ENCODE measurements at places on chromosomes 7 and 10. TPM values are rescaled to one million over a fixed set of nuclear protein-coding genes. Genes with fewer than 3 reads are reported as not detected.
A peak's percentile ranks its signal among the peaks of the same experiment; 100 is the strongest.

ELMO1 gene
- 1.1 TPM for total RNA-seq

ADAM22 gene
- 10.0 TPM for total RNA-seq

CACUL1 gene
- total RNA-seq, result 67.5 TPM

TEX36 gene
- total RNA-seq, result 0.25 TPM

CEP55 gene
- total RNA-seq, result 63.7 TPM

HPS6 gene
- 31.7 TPM for total RNA-seq

SRRM3 gene
- 12.7 TPM for total RNA-seq

HOXA10 gene
- total RNA-seq, result 19.6 TPM

MOGAT3 gene
- total RNA-seq, result not detected

PON3 gene
- 2.6 TPM for total RNA-seq

GARIN1A gene
- total RNA-seq, result 0.49 TPM

HACD1 gene
- 21.6 TPM for total RNA-seq

GRCh38 chr10:33066558-33067236 lies 108.7 kb upstream of the ITGB1 start:
- peaks cover 6% of the 10 kb centered on the region for H3K4me1 ChIP-seq
- no peak overlapping the region for H3K27ac ChIP-seq
- DNase-seq, result no peak

DNA sequence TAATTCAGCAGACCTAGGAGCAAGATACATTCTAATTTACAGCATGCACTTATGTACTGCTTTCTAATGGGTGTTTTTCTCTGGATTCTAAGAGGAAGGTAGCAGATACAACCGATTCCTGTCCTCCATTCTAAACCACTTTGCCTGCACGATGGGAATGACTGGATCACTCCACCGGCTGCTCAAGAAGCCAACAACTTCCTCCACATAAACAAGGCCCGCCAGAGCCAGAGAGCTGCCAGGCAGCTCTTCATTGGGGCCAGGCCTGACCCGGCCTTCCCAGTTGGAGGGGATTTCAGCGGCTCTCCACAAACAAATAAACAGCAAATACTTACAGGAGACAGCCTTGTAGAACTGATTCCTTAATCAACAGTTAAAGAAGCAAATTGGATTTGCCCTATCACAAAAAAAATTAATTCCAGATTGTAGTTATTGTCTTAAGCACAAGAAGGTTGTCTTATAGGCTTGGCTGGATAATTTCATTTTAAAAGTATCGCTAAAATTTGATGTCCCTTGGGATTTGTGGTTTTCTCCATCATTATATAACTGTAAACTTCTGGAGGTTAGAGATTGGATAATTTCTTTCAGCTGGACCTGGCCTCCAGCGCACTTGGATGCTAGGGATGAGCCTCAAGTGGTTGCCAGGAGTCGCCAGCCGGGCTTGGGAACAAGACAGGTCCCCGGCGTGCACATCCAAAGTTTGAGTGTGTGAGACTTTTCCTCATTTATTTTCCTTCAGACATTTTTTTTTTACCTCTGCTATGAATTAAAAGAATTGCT lies 20.9 kb downstream of the EBF3 start:
- no peak overlapping the region for H3K4me3 ChIP-seq
- H3K36me3 ChIP-seq, result no peaks in the 10 kb centered on the region
- no peak overlapping the region for H3K27ac ChIP-seq
- H3K27me3 ChIP-seq, result no peaks in the 10 kb centered on the region
- no peaks in the 10 kb centered on the region for H3K4me1 ChIP-seq

DNA sequence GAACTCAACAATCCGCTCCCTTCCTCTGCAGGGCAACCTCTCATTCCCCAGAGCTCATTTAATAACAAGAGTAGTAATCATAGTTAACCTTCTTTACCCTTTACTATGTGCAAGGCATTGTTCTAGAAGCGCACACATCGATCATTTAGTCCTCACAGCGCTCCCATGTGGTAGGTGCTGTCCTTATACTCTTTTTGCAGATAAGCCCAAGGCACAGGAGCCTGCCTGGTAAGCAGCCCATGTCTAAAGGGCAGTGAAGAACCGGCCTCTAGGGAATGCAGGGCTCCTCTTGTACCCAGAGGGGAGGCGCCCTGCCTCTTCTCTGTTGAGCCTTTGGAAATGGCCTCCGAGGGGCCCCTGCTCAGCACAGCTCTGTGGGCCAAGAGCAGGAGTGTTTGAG lies 14.3 kb downstream of the CHST3 start:
- H3K27me3 ChIP-seq, result no peaks in the 10 kb centered on the region
- H3K4me1 ChIP-seq, result peaks cover 35% of the 10 kb centered on the region
- no peak overlapping the region for H3K27ac ChIP-seq
- no peak overlapping the region for H3K4me3 ChIP-seq
- H3K36me3 ChIP-seq, result no peaks in the 10 kb centered on the region
- no peak for DNase-seq

DNA sequence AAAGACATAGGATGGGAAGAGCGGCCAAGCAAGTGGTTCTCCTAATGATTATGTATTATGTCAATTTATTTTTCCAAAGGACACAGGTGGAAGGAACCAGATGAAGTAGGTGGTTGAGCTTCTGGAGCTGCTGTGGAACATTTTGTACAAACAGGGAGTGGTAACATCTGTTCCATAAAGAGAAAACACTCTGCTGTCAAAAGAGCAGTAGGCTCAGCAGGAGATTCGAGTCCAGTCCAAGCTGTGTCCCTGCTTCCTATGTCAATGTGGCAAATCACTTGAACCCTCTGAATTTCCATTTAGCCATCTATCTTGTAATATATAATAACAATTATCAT lies 448.0 kb upstream of the ANKRD30A start:
- no peaks in the 10 kb centered on the region for H3K27me3 ChIP-seq
- H3K4me1 ChIP-seq, result no peaks in the 10 kb centered on the region
- H3K36me3 ChIP-seq, result no peaks in the 10 kb centered on the region
- H3K4me3 ChIP-seq, result no peak overlapping the region
- H3K27ac ChIP-seq, result no peak overlapping the region
- no peak for DNase-seq

DNA sequence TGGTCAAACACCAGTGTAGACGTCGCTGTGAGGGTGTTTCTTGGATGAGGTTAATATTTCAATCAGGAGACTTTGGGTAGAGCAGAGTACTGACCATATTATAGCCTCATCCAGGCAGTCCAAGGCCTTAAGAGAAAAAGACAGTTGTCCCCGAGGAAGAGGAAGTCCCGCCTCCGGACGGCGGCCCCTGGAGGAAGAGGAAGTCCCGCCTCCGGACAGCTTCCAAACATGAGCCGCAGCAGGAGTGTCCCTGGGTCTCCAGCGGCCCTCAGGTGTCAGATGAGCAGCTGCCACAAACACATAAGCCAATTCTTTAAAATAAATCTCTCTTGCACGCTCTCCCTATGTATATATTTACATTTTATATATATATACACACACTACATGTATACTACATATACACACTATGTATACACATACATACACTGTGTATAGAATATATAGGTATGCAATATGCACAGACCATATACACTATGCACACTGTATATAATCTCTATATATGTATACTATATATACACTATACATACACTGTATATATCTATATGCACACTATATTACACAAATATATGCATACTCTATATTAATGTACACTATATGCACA lies 37.5 kb downstream of the PWWP2B start:
- H3K27ac ChIP-seq, result peak overlapping the region; percentile 38
- H3K27me3 ChIP-seq, result no peaks in the 10 kb centered on the region
- H3K36me3 ChIP-seq, result no peaks in the 10 kb centered on the region
- no peak for DNase-seq

GRCh38 chr7:122887198-122887597 lies 938 bp upstream of the CADPS2 start:
- H3K36me3 ChIP-seq, result no peaks in the 10 kb centered on the region
- H3K4me1 ChIP-seq, result peaks cover 5% of the 10 kb centered on the region
- DNase-seq, result peak; percentile 51
- H3K27ac ChIP-seq, result peak overlapping the region; percentile 85
- no peaks in the 10 kb centered on the region for H3K27me3 ChIP-seq

GRCh38 chr10:5529702-5530411 lies 5.1 kb downstream of the CALML3 start:
- no peak for DNase-seq
- H3K27me3 ChIP-seq, result no peaks in the 10 kb centered on the region
- no peak overlapping the region for H3K27ac ChIP-seq
- no peak overlapping the region for H3K4me3 ChIP-seq
- no peaks in the 10 kb centered on the region for H3K36me3 ChIP-seq

DNA sequence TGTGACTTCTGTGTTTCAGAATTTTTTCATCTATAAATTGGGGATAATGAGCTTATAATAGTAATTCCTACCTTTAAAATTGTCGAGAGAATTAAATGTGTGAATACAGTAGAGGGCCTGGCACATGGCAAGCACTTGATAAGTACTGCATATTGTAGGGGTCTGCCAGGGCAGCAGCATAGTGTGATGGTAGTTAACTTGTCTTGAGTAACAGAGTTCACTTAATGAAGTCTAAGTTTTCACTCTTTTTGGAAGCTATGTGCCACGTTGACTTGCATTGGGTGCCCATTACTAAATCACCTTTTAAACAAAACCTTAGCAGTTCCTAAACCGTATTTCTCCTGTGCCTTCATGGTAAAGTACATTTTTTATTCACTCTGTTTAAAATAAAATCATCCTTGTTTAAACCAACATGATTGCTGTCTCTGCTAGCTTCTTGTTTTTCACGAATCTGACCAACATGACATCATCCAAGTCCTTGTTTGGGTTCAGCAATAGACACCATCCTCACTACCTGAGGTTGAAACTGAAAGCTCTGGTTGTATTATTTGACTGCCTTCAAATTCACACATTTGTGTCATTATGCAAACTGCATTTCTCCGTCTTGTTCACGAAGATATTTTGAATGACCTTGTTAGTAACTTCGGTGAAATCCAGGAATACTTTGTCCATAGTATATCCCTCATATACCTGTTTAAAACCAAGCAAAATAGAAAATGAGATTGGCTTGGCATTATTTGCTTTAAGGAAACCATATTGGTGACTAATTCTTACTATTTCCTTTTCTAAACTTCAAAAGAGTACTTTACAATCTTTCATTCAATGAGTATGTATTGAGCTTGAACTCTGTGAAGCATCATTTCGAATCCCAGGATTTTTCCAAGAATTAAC lies 340.2 kb downstream of the SUGCT start:
- no peaks in the 10 kb centered on the region for H3K27me3 ChIP-seq
- no peak for DNase-seq
- H3K27ac ChIP-seq, result no peak overlapping the region
- H3K4me1 ChIP-seq, result no peaks in the 10 kb centered on the region

DNA sequence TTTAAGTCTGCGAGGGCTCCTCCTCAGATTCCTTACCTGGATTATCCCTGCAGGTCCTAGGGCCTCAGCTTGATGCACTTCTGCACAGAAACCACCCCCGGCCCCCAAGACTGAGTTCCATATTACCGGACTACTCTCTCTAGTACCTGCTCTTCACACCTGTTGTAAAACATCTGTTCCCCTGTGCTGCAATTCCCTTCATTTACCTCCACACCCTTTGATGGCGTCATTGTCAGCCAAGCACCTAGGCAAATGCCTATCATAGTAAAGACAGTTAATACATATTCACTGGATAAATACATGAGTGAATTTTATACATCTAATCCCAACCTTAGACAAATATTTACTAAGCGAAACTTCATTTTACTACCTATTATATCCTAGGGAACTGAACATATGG lies 275.5 kb downstream of the PLXDC2 start:
- H3K4me1 ChIP-seq, result no peaks in the 10 kb centered on the region
- no peak overlapping the region for H3K27ac ChIP-seq
- H3K4me3 ChIP-seq, result no peak overlapping the region
- H3K27me3 ChIP-seq, result no peaks in the 10 kb centered on the region

DNA sequence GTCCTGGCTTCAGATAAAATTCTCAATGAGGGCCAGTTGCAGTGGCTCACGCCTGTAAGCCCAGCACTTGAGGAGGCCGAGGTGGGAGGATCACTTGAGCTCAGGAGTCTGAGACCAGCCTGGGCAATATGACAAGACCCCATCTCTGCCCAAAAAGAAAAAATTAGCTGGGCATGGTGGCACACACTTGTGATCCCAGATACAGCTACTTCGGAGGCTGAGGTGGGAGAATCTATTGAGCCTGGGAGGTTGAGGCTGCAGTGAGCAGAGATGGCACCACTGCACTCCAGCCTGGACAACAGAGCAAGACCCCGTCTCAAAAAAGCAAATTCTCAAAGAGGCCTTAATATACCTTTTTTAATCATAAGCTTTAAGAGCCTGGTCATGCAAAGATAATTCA lies 142.9 kb downstream of the CUX1 start:
- no peak for DNase-seq
- H3K27me3 ChIP-seq, result no peaks in the 10 kb centered on the region
- peaks cover 20% of the 10 kb centered on the region for H3K4me1 ChIP-seq
- no peak overlapping the region for H3K27ac ChIP-seq
- H3K4me3 ChIP-seq, result no peak overlapping the region

GRCh38 chr7:15332956-15333355 lies 228.9 kb downstream of the AGMO start:
- no peaks in the 10 kb centered on the region for H3K36me3 ChIP-seq
- no peak for DNase-seq
- H3K27ac ChIP-seq, result no peak overlapping the region

- no peaks in the 10 kb centered on the region for H3K27me3 ChIP-seq
- no peaks in the 10 kb centered on the region for H3K4me1 ChIP-seq
- no peak overlapping the region for H3K4me3 ChIP-seq
These were observed 31.6 kb downstream of the ST7 start for GRCh38 chr7:116984917-116985316.

DNA sequence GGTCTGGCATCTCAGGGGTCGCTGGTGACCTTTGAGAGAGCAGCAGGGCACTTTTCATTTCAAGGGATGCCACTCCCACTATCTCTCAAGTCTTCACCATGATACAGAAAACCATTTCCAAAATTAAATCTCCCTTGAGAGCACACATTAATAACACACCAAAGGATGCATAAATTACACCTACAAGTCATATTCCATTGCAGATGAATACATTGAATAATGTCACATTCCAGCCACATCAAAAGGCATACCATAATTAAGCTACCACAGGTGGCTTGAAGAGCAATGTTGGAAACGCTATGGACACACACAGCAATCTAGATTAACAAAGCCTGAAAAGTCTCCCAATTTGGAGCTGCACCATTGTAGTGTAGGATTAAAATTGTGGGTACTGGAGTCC lies 353.3 kb upstream of the ZMIZ1 start:
- no peaks in the 10 kb centered on the region for H3K4me1 ChIP-seq
- H3K27ac ChIP-seq, result no peak overlapping the region
- H3K36me3 ChIP-seq, result no peaks in the 10 kb centered on the region
- H3K27me3 ChIP-seq, result peaks cover 10% of the 10 kb centered on the region
- DNase-seq, result no peak

DNA sequence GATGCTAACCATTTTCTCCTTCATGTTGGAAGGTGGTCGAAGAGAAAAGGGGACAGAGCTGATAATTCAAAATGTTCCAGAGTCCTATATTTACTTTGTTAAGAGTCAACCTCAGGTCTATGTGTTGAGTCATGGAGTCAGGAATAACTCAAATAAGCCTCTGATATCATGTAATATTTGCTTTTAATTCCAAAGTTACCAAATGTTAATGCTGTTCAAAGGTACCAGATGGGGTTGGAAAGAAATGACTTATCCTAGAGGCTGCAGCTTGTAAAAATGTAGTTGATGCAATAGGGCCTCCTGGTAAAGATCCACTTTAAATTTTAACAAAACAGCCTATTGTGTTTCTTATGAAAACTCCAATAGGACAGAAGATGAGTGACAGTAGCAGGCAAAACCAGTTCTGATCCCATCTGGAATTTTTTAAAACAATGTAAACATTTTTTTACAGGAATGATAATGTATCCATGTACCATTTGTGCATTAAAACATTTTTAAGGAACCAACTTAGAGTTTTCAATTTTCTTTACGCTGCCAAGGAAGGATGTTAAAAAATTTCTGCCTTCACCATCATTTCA lies 218.2 kb downstream of the ANK3 start:
- no peaks in the 10 kb centered on the region for H3K27me3 ChIP-seq
- H3K36me3 ChIP-seq, result no peaks in the 10 kb centered on the region
- no peak for DNase-seq
- H3K4me1 ChIP-seq, result peaks cover 10% of the 10 kb centered on the region
- no peak overlapping the region for H3K27ac ChIP-seq
- H3K4me3 ChIP-seq, result no peak overlapping the region
